NCI-H1105 treated with DMSO at 0.1 percent for 48 hours (cell line): ENCODE measurements at places on chromosomes 2 and 18.

DNA sequence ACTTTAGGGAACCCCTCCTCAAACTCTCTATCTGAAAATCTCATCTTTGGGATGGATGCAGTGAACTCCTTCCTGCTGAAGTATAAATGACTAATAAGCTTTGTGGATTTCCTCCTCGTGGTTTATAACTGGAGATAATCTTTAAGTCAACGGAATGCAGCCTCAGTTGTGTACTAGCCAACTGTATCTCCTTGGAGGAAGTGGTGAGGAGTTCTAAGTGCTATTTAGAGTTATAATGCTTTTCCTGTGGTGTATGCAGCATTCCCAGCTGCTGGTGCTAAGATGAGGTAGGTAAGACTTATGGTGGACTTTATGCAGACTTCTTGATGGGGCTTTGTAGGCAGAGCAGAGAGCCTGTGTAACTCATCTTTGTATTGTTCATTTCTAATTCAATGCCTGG is 90.9 kb downstream of the LYPD6B start:
- DNase-seq = no peak

DNA sequence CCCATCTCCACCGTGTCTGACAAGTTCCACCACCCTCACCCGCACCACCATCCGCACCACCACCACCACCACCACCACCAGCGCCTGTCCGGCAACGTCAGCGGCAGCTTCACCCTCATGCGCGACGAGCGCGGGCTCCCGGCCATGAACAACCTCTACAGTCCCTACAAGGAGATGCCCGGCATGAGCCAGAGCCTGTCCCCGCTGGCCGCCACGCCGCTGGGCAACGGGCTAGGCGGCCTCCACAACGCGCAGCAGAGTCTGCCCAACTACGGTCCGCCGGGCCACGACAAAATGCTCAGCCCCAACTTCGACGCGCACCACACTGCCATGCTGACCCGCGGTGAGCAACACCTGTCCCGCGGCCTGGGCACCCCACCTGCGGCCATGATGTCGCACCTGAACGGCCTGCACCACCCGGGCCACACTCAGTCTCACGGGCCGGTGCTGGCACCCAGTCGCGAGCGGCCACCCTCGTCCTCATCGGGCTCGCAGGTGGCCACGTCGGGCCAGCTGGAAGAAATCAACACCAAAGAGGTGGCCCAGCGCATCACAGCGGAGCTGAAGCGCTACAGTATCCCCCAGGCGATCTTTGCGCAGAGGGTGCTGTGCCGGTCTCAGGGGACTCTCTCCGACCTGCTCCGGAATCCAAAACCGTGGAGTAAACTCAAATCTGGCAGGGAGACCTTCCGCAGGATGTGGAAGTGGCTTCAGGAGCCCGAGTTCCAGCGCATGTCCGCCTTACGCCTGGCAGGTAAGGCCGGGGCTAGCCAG is 1.2 kb downstream of the ONECUT2 start:
- DNase-seq = peak; percentile 47

DNA sequence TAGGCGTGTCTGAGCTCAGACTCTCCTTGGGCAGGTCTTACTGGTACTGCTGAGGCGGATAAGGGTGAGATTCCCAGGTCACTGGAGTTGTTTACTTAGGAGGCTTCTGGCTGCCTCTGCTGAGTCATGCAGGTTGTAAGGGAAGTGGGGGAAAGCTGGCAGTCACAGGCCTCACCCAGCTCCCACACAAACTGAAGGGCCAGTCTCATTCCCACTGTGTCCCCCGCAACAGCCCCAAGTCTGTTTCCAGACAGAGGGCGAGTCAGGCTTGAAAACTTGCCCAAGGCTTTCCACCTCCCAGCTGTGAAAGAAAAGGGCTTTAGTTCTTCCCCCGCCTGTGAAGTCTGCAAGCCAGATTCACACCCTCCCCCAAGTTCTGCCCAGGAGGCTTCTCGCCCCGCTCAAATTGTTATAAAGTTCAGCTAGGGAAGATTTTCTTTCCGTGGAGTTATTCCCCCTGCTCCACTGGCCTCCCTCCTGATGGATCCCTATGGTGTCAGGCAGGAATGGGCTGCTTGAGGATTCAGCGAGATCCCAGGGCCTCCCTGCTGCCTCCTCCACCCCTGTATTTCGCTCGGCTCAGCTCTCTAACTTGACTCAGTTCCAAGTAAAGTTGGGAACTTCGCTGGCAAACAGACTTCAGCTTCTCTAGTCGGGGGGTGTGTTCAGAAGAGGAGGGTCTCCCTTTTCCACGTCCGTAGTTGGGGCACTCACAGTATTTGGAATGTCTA is 248.6 kb downstream of the NR4A2 start:
- no peak for DNase-seq

- DNase-seq = no peak
Measured at GRCh38 chr2:127411653-127412369, 6.4 kb upstream of the PROC start.

DNA sequence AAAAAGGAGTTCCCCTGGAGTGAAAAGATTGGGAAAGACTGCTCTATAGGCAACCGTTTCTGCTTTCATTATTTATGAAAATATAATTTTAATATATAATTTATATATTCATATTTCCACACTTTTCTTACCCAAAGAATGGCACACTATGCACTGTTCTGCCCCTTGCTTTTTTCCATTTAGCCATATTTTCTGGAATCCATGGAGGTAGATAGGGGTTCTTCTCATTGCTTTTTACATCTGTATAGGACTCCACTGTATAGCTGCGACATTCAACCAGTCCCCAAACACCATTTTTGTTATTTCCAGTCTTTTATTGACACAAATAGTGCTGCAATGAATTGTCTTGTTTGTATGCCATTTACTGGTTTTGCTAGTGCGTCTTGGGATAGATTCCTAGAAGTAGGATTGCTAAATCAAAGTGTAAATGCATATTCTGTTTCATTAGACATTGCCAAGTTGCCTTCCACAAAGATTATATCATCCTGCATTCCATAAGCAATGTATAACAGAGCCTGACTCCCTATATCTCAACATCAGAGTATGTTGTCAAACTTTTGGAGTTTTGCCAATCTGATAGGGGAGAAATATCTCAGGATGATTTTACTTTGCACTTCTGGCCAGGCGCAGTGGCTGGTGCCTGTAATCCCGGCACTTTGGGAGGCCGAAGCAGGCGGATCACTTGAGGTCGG is 26.6 kb upstream of the TCF7L1 start:
- DNase-seq = no peak

DNA sequence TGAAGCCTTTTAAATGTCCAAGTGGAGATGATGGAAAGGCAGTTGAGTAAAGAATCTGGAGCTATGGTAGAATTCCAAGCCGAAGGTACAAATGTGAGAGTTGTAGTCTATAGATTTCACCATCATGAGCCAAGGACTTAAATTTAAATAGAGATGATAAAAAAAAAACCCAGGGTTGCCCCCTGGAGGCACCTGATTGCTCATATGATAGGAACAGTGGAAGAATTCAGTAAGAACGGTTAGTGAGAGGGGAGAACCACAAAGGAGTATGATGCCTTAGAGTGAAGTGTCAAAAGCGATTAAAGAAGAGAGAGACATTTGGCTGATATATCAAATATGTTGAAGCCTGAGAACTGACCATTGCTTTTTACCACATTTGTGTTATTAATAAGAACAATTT is 11.9 kb downstream of the NYAP2 start:
- no peak for DNase-seq

- DNase-seq = no peak
Measured at GRCh38 chr2:236744716-236745115, 175.1 kb downstream of the ACKR3 start.

GRCh38 chr2:50535971-50536759 is 495.8 kb downstream of the NRXN1 start:
- DNase-seq = peak; percentile 42

DNA sequence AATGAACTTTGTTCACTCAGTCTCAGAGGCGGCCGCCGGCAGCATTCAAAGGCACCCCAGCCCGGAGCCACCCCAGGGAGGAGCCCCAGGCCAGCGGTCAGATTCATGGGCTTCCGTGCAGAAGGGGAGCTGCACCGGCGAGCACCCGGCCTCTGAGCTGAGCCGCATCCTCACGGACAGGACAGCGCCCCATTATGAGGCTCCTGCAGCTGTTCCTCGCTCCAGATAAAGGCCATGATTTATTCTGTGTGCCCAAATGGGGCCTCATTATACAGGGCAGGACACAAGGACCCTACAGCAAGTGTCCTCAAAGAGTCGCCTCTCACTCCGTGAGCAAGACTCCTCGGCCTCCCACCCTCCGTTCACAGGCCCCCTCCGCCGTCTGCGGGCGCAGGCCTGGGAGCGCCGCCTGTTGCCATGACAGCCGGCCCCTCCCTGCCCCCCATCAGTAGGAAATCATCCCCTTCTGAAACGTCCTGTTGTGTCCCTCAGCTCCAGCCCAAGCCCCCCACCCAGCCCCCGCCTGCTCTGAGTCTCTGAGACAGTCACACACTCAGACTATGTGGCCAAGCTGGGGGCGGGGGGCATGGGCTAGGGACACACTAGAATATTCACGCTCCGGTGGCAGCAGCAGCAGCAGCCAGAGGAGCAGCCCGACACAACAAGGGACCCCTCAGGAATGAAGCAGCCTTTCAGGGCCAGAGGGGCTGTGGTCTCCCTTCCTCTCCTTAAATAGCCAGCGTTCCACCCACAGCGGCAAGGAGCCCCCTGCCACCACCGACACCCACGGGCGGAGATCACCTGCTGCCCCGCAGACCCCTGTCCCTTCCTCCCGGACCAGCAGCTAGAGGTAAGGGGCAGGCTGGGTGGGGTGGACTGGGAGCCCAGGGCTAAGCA is at the start of gene GPR17:
TSS of gene GPR17 (plus strand) at position 759 of the 897 bp plus-strand sequence. CDS start 4,583 bp downstream, outside the sequence.
- DNase-seq = no peak

- DNase-seq = peak; percentile 30
Measured at GRCh38 chr18:6639305-6639704, 90.2 kb upstream of the ARHGAP28 start.

- DNase-seq = no peak
Measured at GRCh38 chr2:120776649-120777048, 41.0 kb downstream of the GLI2 start.

DNA sequence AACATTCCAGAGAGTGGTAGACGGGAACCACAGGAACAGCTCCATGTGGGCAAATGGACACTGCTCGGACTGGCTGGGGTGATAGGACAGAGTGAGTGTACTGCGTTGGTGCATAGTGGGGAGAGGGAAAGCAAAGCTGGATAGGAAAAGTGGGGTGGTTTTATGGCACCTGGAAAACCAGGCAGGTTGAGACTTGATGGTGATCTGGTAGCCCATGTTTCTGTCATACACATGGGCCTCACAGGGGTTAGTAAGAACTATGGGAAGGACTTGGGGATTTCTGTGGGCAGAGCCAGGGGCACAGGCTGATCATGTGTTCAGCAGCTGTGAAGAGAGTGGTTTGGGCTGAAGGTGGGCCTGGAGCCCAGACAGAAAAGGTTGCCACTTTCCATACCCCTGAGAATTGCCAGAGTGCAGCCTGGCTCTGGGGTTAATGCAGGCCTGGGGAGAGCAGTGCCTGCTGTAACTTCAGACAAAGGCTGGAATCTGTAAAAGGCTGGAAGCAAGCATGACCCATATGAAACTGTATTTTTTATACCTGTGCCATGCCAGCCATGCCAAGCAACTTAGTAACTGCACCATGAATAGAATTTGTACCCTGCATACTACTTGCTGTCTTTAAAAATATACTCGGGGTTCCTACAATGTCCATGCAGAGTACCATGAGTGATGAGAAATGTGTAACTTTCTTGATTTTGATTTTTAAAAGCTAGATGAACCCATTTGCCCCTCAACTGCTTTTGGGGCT is 41.9 kb downstream of the RPIA start:
- DNase-seq = no peak

DNA sequence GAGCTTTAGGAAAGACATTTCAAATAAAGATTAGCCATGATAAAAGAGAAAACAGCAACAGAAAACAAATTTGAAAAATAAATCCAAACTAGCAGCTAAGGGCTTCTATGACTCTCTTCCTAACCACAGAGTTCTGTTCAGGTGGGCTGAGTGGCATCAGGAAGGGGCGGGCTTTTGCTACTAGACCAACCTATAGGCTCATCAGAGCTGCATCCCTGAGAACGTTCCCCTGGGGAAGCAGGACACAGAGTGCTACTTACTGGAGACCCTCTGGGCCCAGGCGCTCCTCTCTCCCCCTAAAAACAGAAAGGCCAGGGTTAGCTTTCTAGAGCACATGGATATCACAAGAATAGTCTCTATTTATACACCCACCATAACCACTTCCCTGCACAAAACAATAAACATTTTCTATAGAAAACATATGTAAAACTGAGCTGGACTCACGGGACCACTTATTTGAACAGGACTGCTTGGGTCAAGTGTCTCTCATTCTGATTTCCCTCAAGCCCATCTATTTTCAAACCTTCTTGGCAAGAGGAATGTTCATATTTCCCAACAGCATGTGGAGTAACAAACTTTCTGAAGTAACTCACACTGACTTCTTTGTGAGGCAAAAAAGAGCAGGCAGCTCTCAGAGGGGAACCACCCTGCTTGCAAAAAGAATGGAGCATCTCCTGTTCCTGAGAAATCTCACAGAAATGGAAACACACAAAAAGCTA is 78.9 kb upstream of the LMAN1 start:
- no peak for DNase-seq

DNA sequence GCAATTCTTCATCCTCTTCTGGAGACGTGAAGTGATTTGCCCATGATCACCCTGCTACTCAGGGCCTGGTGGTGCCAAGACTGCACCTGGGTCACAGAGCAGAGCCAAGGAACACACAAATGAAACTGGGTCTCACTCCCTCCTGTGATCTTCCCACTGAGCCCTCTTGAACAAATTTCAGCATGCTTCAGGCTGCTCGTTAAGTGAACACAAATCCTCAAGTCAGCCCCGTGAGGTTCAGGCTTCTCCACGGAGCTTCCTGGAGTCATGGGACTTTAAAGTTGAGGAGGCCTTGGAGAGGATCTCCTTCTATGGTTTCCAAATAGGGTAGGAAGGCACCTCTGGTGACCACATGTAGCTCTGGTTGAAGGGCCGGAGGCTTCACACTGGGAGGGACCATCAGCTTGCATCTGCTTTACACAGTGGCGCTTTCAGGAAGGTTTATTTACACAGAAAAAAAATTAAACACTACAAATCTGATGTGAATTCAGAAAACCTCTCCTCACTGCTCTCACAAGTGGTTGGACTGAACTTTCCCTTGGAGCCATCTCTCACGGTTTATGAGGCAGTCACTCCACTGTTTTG is 255.4 kb downstream of the LOXHD1 start:
- no peak for DNase-seq

- DNase-seq = no peak
Measured at GRCh38 chr2:198141726-198142125, 337.3 kb downstream of the PLCL1 start.

GRCh38 chr2:42970151-42970550 is 177.8 kb upstream of the HAAO start:
- no peak for DNase-seq

DNA sequence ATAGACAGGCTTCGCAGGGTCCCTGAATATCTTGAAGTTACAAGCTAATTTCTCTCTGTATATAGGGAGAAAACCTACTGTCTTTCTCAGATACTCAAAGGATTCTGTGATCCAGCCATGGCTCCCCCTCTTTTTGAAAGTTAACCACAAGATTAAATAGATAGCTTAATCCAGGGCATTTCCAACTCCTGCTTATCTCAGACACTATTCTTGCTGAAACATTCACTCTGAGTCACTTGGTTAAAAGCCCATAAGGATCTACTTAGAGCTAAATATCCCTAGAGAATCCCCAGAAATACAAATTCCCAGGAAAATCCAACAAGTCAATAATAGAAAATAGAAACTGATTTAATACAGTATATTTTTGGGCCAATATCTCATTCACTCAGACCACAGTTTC is 179.1 kb upstream of the LYPD1 start:
- DNase-seq = no peak
